CD4-positive, alpha-beta T cell treated with Interleukin-12 subunit alpha and Interleukin-12 subunit beta, for 1 hour (primary cell): ENCODE measurements at places on chromosomes 5 and 9.

DNA sequence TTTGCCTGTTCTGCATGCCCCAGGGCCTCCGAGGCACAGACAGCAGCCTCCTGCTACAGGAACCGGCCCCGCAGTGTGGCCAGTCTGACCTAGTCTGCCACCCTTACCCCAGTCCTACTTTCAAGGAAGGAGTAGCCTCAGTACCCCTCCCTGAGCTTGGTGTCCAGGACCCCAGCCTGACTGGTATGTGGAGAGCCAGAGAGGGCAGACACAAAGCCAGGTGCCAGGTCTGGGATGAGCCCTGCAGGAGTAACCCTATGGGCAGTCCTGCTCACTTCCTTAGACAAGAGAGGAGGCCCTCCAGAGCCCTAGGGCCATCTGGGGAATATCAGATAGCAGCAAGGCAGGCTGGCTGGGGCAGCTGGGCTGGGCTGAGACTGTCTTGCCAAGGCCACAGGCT lies 67.8 kb downstream of the NRG2 start:
- no peak for DNase-seq

DNA sequence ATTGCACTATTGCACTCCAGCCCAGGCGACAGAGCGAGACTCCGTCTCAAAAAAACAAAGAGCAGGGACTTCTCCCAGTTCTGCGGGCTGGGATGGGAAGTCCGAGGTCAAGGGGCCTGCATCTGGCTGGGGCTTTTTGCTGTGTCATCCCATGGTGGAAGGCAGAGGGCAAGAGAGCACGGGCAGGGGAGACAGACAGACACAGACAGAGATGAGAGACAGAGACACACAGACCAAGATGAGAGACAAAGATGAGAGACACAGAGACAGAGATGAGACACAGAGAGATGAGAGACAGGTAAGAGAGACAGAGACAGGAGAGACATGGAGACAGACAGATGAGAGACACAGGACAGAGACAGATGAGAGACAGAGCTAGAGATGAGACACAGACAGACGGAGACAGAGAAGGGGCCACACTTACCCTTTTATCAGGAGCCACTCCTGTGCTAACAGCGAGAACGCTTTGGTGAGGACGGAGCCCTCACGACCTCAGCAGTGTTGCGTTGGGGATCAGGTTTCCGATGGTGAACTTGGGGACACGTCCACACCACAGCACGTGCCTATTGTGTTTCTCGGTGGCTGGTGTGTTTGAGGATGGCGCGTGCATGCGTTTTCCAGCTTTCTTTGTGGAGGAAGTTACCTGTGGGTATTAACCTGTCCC lies 8.9 kb upstream of the TOR4A start:
- no peak for DNase-seq

GRCh38 chr5:120452471-120452870 lies 11.6 kb upstream of the PRR16 start:
- DNase-seq: no peak

GRCh38 chr9:121771418-121771817 lies 120.0 kb downstream of the DAB2IP start:
- DNase-seq: no peak

- no peak for DNase-seq
Measured at GRCh38 chr9:93465855-93466254, 12.5 kb upstream of the FAM120AOS start.

GRCh38 chr5:137609127-137609526 lies 110.0 kb upstream of the SPOCK1 start:
- no peak for DNase-seq

DNA sequence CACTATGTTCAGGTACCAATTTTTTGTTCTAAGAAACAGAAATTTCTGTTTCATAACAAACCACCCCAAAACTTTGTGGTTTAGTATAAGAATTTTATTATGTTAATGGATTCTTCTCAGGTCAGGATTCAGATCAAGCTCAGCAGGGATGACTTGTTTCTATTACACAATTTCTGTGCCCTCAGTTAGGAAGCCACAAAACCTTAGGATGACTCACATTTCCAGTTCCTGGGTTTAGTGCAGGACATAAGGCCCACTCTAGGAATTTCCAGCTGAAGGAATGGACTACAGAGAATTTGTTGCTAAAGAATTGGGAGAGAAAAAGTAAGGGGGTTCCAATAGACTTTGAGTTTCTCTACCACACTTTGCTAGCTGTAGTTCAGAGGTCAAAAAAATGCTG lies 629.3 kb downstream of the ANXA1 start:
- no peak for DNase-seq

DNA sequence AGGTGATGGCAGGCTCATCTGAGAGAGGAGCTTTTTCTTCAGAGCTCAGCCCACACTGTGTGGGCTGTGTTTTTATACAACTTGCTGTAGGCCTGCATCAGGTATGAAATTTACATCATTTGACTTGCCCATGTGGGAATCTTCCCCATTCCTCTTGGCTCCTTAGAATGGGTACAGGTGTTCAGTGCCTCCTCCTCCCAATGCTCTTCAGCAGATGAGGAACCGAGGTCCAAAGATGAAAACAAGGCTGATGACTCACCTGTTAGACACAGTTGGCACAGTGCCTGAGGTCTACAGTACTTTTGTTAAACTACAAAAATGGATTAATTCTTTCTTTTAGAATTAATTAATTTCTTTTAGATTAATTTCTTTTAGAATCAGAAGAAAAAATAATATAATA lies 20.8 kb downstream of the PAPPA start:
- DNase-seq: no peak

GRCh38 chr5:34718516-34718915 lies 62.4 kb downstream of the RAI14 start:
- DNase-seq: no peak

- no peak for DNase-seq
Measured at GRCh38 chr9:109115931-109116526, 3.7 kb downstream of the TMEM245 start.

DNA sequence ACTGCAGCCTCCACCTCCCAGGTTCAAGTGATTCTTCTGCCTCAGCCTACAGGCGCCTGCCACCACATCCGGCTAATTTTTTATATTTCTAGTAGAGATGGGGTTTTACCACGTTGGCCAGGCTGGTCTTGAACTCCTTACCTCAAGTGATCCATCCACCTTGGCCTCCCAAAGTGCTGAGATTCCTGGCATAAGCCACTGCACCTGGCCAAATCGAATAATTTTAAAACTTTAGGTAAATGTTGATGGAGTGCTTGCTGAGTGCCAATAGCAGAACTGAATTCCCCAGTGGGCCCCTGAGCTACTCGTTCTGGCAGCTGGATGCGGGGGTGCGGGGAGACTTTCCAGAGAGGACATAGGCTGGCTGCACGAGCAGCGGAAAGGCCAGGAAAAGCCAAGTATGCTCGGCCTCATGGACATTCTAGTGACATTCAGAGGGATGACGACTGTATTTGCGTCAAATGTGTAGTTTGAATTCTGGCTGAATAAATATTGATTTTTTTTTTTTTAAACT lies 16.8 kb downstream of the TRAF2 start:
- DNase-seq: peak; percentile 49

DNA sequence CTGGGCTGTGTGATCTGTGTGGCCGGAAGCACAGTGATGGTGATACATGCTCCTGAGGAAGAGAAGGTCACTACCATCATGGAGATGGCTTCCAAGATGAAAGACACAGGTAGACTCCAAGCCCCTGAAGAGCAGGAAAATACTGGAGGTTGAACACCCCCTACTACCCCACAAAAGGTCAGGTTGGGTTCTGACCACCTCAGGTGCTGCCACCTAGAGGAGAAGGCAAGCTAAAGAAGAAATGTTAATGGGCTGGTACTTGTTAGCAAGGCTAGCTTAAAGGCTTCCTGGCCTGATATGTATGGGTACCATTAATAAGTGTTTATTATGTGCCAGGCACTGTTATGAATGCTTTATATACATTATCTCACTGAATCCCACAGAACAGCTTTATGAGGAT lies 11.7 kb downstream of the NIPAL4 start:
- DNase-seq: no peak

GRCh38 chr5:170573660-170574059 lies 69.8 kb downstream of the KCNIP1 start:
- DNase-seq: no peak

GRCh38 chr5:157778121-157778805 lies 34.8 kb downstream of the LSM11 start:
- DNase-seq: no peak

GRCh38 chr5:133140311-133140710 lies 88.5 kb downstream of the HSPA4 start:
- no peak for DNase-seq
